G401 (cell line): ENCODE measurements at places on chromosomes 16 and 17. TPM values are rescaled to one million over a fixed set of nuclear protein-coding genes. Genes with fewer than 3 reads are reported as not detected.
A peak's percentile ranks its signal among the peaks of the same experiment; 100 is the strongest.

DNA sequence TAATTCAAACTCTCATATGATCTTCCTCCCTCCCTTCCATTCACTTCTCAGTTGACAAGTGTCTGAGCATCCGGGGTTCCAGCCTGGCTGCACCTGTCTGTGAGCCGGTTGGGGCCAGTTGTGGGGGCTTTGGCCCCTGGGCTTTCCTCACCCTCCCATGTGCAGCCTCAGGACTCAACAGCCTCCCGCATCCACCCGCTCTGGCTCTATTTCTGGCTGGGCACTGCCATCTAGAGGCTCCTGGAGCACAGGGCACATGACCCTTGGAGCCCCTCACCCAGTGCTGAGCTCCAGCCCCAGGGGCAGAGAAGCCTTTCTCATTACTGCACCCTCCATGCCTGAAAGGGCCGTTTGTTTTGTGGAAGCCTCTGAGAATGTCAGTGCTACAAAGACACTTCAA is 43.3 kb downstream of the HAPSTR1 start:
- peak; percentile 37 for DNase-seq

- DNase-seq = no peak
Observed at GRCh38 chr17:79012563-79013134, 3.1 kb upstream of the CANT1 start.

DNA sequence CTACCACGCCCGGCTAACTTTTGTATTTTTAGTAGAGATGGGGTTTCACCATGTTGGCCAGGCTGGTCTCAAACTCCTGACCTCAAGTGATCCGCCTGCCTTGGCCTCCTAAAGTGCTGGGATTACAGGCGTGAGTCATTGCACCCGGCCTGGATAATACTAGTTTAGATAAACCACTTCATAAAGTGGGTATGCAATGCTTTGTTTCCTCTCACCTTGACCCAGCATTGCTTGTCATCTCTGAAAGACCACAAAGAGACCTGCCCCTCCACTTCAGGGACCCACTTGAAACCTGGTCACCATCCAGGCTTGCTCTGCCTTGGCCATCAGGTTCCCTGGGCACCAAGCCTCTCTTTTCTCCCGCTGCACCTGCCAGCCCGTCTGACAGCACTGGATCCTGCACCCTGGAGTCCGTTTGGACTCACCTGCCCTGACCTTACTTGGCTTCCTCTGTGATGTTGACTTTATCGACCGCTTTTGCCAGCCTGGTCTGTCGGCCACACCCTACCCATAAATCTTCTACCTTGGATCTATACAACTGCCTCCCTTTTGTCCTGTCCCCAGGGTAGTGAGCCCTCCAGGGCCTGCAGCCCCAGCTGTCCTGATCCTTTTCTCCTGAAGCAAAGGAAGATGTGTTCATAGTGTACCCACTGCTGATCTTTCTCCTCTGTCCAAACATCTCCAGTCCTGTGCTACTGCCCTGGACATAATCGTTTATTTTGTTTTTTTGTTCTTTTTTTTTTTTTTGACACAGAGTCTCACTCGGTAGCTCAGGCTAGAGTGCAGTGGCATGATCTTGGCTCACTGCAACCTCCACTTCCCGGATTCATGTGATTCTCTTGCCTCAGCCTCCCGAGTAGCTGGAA is 12.7 kb upstream of the ZG16 start:
- no peak for DNase-seq

GRCh38 chr17:41186872-41187271 is 2.2 kb upstream of the KRTAP4-1 start:
- DNase-seq = no peak

GRCh38 chr17:80212511-80212910 is 7.6 kb downstream of the SGSH start:
- no peak for DNase-seq

- DNase-seq = no peak
Observed at GRCh38 chr16:49528060-49528865, 154.7 kb downstream of the C16orf78 start.

DNA sequence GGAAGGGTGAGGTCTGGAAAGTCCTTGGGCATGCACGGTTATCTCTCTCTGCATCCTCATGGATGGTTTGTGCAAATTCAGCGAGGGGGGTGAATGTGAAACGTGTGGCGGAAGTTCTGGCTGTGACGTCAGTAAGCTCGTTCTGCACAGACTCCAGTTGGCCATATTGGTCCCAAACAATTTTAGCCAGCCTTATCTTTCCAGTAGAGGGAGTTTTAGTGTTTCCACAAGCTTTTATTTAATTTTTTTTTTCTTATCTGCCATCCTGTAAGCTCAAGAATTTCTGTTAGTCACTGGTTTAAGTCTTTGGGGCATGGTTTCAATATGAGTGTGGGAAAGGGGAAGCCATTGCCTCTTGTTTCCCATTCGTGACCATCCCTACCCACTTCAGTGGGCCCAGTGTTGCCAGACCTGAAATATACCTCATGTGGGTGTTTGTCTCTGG is 39.0 kb downstream of the HLF start:
- DNase-seq = no peak

GRCh38 chr17:44959821-44960531 is 8.1 kb downstream of the C1QL1 start:
- DNase-seq = no peak

DNA sequence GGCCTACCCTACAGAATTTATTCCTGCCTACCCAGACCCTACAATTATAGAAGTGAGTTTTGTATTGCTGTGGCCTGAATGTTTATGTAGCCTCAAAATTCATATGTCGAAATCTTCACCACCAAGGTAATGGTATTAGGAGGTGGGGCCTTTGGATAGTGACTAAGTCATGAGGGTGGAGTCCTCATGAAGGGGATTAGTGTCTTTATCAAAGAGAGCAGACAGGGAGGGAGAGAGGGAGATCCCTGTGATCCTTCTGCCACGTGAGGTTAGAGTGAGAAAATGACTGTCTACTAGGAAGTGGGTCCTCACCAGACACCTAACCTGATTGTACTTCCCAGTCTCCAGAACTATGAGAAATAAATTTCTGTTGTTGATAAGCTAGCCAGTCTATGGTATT is 981 bp upstream of the DUXB start:
- DNase-seq = no peak

GRCh38 chr17:60406887-60407286 is 15.0 kb upstream of the USP32 start:
- DNase-seq = no peak

DNA sequence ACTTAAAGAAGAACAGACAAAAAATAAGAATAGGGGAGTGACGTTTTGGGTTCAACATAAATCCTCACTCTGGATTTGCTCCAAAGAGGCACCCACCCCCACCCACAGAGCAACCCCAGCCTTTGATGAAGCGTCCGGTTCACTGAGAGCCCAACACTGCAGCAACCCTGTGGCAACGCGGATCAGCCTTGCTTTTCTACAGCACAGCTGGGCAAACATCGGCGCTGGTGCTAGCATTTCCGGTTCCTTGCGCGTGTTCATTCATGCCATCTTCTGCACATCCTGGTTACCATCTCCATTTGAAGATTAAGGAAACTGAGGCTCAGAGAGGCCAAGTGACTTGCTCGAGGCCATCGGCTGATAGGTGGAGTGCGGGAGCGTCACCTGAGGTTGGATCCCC is 8.7 kb upstream of the GINS2 start:
- no peak for DNase-seq

GRCh38 chr16:89257281-89257731 is 39.8 kb downstream of the ZNF778 start:
- DNase-seq = no peak

DNA sequence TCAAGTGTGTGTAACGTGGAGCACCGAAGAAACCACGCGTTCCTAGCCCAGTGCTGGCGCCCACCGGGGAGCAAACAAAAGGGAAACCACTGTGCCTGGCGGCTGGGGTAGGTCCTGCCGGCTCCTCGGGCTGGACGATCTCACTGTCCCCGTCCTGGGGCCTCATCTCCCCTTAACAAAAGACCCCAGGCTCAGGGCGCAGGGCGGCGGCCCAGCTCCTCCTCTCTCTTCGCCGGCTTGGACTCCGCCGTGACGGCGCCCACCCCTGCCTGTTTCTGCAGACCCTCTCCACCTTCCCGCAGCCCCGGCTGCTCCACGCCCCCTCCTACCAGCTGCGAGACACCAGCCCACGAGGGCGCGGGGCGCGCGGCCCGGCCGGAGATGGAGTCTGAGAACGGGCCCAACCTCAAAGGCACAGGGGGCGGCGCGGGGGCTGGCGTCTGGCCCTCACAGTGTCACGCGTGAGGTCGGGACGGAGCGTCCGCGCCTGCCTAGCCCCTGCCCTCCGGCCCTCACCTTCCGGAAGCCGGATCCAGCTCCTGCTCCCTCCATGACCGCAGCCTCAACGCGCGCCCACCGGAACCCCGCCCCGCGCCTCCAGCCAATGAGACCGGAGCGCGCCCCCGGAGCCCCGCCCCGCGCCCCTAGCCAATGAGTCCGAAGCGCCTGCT is at the start of gene CENPX:
CENPX (minus strand) TSS at position 569 of the 671 bp plus-strand sequence; CDS start at position 552, 17 bp downstream.
- DNase-seq = no peak

DNA sequence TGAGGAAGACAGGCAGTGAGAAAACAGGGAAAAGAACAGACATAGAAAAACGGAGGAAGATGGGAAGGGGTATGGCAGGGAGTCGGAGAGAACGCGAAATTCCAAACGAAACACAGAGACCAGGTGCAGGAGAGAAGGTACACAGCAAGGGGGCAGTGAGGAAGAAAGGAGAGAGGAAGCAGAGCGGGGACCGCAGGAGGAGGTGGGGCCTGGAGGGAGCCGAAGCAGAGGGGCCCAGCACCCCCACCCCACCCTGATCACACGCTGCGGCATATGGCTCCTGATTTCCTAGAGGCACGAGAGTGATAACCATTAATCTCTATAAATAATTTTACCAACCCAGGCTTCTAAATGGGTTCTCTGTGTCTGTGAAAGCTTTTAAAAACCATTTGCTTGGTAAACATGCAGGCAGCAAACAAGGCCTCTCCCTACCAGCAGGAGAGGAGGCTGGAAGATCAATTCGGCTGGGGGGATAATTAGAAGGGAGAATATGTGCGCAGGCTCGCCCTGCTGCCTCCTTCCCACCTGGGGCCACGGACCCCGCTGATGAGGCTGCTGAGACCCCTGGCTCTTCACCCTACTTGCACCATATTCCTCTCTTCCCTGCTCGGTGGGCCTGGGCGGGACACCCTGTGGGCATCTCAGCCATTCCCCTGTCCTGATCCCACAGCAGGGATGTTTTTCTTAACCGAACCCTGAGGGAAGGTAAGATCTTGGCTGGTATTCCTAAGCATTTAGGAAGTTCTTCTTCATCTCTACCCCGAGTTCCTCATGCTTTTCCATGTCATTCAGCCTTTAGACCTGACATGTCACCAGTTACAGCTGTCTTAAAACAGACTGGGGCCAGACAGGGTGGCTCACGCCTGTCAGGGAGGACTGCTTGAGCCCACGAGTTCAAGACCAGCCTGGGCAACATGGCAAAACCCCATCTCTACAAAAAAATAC is 86.7 kb downstream of the TMEM132E start:
- no peak for DNase-seq

DNA sequence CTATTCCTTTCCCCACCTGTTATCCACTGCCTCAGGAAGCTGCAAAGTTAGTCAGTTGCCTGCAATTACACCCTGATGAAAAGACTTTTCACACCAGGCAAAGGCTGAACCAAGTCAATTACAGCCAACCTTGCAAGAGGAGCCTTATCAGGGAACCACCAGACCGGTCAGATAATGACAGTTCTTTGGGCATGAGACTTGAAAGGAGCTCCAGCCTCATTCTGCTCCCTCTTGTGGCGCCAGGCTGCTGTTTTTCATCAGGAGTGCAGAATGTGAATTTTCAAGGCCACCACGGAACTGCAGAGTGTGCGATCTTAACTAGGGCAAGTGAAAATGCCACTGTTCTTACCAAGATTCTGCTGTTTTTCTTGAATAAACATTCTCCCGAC is 22.5 kb downstream of the DNAI2 start:
- DNase-seq = peak; percentile 77

DNA sequence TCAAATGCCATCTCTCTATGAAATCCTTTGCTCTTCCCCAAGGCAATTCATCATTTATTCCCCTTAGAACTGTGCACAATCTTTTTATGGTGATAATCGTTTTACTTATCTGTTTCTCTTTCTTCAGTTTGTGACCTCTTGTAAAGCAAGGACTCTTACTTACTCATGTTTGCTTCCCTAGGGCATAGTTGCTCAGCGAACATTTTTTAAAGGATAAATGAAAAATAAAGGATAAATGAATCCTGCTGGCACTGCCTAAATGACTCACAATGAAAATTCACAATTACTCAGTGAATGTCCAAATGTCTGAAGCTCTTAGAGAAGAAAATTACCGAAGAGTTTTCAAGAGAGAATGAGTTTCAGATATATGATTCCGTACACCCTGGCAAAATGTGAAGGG is 671.7 kb downstream of the CDH11 start:
- DNase-seq = no peak

- DNase-seq = no peak
Observed at GRCh38 chr16:17445421-17445820, 25.3 kb downstream of the XYLT1 start.

DNA sequence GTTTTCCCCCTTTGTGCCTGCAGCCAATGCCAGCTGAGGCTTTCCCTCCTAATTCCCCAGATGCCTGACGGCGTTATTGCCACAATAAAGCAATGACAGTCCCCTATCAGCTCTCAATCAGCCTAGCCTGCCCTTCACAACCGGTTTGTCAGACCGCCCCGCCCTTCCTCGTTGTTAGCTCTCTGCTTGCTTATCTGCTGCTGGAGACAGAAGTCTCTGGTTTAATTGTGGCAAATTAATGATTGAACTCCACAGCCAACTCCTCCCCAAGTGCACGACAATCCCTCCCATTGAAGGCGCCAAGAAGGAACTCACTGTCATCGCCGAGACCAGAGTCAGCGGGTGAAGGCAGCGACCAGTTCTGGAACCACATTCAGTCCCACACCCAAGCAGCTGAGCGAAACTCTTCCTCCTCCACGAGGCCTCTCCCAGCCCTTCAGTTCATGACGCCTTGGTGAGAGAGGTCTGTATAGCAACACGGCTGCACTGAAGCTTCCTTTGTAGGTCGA is 474.4 kb downstream of the SLC39A11 start:
- no peak for DNase-seq

Gene CCL17
- total RNA-seq = not detected in 2 replicates

Gene ARL5C
- total RNA-seq = not detected in 2 replicates

Gene NPIPB5
- 10.7 and 19.4 TPM in 2 replicates for total RNA-seq

Gene EFCAB13
- total RNA-seq = not detected in 2 replicates

Gene FDXR
- 120 and 154 TPM in 2 replicates for total RNA-seq

Gene FNDC8
- total RNA-seq = not detected in 2 replicates

Gene CYBA
- 299 and 403 TPM in 2 replicates for total RNA-seq

Gene ST6GALNAC2
- total RNA-seq = 14.3 and 30.6 TPM in 2 replicates

Gene CCDC200
- not detected in 2 replicates for total RNA-seq

Gene RAB11FIP4
- 29.4 and 34.1 TPM in 2 replicates for total RNA-seq

Gene C1QTNF8
- total RNA-seq = 1.5 and 2.6 TPM in 2 replicates
